Activated CD8-positive, alpha-beta memory T cell treated with anti-CD3 and anti-CD28 coated beads, Interleukin-2, amount 10 ng/mL, durations not matched to agents 7 days and 5 days (primary cell): ENCODE measurements at places on chromosomes 11 and 22.
A peak's percentile ranks its signal among the peaks of the same experiment; 100 is the strongest.

DNA sequence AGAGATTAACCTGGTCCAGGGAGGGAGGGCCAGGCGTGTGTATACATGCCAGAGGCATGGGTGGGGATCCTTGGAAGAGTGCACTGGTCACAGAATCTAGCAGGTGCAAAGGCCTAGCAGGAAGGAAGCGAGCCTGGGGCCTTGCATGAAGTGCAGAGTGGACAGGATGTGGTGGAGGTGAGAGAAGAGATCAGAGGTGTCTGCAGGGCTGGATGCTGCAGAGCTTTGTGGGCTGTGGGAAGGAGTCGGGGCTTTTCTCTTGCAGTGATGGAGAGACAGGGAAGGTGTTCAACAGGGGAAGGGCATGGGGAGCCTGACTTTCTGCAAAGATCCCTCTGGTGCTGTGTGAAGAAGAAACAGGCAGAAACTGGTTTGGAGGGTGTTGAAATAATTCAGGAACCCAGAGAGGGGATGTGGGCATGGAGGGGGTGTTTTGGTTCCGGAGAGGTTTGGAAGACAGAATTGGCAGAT lies 2.5 kb upstream of the TPST2 start:
- peak; percentile 92 for DNase-seq
- H3K27me3 ChIP-seq: no peaks in the 10 kb centered on the region
- peak overlapping the region; percentile 83 for H3K27ac ChIP-seq
- H3K4me1 ChIP-seq: peaks cover 67% of the 10 kb centered on the region
- H3K4me3 ChIP-seq: peak overlapping the region; percentile 60
- peaks cover 9% of the 10 kb centered on the region for H3K36me3 ChIP-seq

- H3K36me3 ChIP-seq: no peaks in the 10 kb centered on the region
- no peak overlapping the region for H3K27ac ChIP-seq
- H3K27me3 ChIP-seq: peaks cover 11% of the 10 kb centered on the region
- H3K4me3 ChIP-seq: no peak overlapping the region
Measured at GRCh38 chr22:35914665-35915476, 113.8 kb downstream of the RBFOX2 start.

GRCh38 chr22:44395118-44396005 lies 82.6 kb upstream of the SHISAL1 start:
- DNase-seq: peak; percentile 4
- H3K4me3 ChIP-seq: no peak overlapping the region
- no peak overlapping the region for H3K27ac ChIP-seq
- H3K36me3 ChIP-seq: no peaks in the 10 kb centered on the region
- no peaks in the 10 kb centered on the region for H3K4me1 ChIP-seq

- DNase-seq: no peak
- H3K27ac ChIP-seq: no peak overlapping the region
- H3K27me3 ChIP-seq: peaks cover 60% of the 10 kb centered on the region
- peaks cover 2% of the 10 kb centered on the region for H3K36me3 ChIP-seq
- H3K4me3 ChIP-seq: no peak overlapping the region
- peaks cover 5% of the 10 kb centered on the region for H3K4me1 ChIP-seq
Measured at GRCh38 chr11:19349340-19350025, 108.7 kb upstream of the E2F8 start.

GRCh38 chr11:60953781-60954180 lies 1.8 kb upstream of the SLC15A3 start:
- peaks cover 63% of the 10 kb centered on the region for H3K27me3 ChIP-seq
- no peak overlapping the region for H3K4me3 ChIP-seq
- DNase-seq: no peak

GRCh38 chr11:78802058-78802761 lies 227.5 kb upstream of the NARS2 start:
- H3K4me3 ChIP-seq: no peak overlapping the region
- no peak for DNase-seq
- H3K4me1 ChIP-seq: no peaks in the 10 kb centered on the region
- H3K27me3 ChIP-seq: no peaks in the 10 kb centered on the region

DNA sequence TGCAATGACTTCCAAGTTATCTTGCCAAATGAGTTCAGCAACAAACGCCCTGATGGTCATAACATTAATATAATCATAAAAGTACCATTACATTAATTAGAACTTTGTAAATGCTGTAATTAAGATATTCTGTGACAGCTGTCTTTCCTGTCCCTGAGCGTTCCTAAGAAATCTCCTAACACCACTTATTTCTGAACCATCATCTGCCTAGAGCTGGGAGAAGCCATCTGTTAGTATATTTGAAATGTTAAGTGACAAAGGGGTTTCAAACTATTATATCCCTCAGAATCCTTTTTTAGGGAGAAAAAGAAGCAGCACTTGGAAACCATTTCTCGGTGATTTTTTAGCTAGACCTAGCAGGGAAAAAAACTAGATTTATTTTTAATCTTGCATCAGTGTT lies 657.5 kb downstream of the FAM181B start:
- H3K27ac ChIP-seq: no peak overlapping the region
- H3K4me1 ChIP-seq: no peaks in the 10 kb centered on the region
- DNase-seq: no peak
- H3K36me3 ChIP-seq: no peaks in the 10 kb centered on the region
- H3K27me3 ChIP-seq: no peaks in the 10 kb centered on the region
- no peak overlapping the region for H3K4me3 ChIP-seq

DNA sequence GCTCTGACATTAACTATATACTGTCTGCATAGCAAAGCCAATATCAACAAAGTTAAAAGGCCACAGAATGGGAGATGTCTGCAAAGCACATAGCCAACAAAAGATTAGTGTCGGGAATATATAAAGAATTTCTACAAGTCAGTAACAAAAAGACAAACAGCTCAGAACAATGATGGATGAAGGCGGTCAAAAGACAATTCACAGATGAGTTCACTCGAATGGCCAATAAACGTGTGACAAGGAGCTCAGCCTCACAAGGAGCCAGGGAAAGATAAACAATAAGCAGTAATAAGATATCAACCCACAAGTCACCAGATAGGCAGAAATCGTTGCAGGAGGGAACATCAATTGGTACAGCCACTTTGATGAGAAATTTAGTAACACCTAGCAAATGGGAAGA lies 106.0 kb upstream of the ISX start:
- H3K27me3 ChIP-seq: no peaks in the 10 kb centered on the region
- no peaks in the 10 kb centered on the region for H3K4me1 ChIP-seq
- no peak overlapping the region for H3K27ac ChIP-seq

DNA sequence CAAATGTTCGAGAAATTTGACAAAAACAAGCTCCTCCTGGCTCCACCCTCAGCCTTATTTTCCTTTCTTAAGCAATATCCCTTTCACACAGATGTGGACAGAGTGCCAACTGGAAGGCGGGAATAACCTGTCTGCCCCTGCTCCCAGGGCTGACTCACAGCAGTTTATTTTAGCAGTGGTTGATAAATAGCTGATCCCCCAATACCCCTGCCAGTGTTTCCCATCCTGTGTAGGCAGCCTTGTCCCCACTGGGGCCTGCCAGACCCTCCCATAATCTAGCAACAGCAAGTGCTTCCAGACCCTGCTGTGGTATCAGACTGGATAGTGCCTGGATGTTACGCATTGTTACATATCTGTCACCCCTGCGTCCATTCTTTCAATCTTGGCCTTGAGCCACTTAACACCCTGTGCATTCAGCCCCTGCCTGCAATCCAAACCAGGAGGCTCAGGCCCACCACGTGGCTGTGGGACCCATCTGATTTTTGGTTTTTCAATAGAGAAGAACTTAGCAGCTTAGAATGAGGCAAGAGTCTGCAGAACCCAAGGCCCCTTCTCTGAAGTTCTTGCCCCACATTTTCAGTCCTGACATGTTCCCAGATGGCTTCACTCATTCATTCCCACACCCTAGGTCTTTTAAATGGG lies 53.7 kb downstream of the PARVA start:
- H3K27me3 ChIP-seq: peaks cover 3% of the 10 kb centered on the region
- DNase-seq: no peak
- no peak overlapping the region for H3K4me3 ChIP-seq
- H3K36me3 ChIP-seq: no peaks in the 10 kb centered on the region
- no peak overlapping the region for H3K27ac ChIP-seq

GRCh38 chr11:72058416-72059034 lies 21.8 kb downstream of the NUMA1 start:
- DNase-seq: no peak
- H3K36me3 ChIP-seq: peaks cover 13% of the 10 kb centered on the region
- H3K27me3 ChIP-seq: no peaks in the 10 kb centered on the region
- H3K4me1 ChIP-seq: peaks cover 8% of the 10 kb centered on the region

DNA sequence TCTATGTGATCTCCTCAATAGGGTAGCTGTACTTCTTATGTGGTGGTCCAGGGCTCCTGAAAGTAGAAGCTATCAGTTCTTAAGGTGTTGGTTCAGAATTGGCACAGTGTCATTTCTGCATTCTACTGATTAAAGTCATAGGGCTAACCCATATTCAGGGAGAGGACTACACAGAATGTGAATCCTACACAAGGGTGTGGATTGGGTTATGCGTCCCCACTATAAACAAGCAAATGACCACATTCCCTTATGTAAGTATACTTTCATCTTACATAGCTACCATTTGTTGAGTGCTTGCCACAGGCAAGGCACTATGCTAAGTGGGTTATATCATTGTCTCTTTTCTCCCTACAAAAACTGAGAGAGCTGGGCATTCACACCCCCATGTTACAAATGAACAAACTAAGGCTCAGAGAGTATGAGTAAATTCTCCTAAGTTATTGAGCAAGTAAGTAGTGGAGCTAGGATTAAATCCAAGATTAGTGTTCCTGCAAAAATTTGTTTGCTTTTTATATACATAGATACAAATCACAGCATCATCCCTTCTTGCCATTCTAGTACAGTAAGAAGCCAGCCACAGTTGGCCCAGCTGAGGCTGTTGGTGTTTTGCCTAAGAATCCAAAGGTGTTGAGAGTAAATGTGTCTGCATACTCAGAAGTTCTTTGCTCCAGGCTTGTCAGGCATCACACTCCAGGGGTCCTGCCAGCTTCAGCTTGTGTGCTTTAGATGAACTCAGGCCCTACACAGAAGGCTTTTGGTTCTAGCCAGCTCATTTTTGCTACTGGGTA lies 157.8 kb downstream of the KIF18A start:
- H3K4me1 ChIP-seq: no peaks in the 10 kb centered on the region
- no peaks in the 10 kb centered on the region for H3K36me3 ChIP-seq
- no peak overlapping the region for H3K27ac ChIP-seq
- H3K4me3 ChIP-seq: no peak overlapping the region
- DNase-seq: no peak

DNA sequence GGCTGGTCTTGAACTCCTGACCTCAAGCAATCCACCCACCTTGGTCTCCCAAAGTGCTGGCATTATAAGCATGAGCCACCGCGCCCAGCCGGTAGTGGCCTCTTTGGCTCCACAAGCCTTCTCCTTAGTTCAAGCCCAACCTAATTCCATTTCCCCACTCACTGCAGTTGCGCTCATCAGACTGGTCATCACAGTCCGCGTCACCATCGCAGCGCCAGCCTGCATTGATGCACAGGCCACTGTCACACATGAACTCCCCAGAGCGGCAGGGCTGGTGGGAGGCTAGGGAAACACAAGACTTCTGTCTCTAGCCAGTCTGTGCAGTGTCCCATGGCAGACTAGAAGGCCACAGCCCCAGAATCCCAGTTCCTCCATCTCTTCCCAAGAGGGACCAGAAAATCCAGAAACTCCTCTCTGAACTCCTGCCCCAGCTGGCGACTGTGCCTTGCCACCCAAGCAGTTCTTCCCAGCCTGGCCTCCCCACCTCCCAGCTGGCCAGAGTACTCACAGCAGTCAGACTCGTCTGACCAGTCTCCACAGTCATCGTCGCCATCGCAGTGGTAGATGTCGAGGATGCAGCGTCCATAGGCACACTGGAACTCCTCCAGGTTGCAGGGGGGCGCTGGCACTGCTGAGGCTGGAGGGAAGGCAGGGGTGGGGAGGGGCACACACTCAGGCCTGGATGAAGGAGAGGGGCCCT lies 19.8 kb downstream of the LRP4 start:
- H3K36me3 ChIP-seq: no peaks in the 10 kb centered on the region
- H3K27me3 ChIP-seq: no peaks in the 10 kb centered on the region
- no peaks in the 10 kb centered on the region for H3K4me1 ChIP-seq
- no peak overlapping the region for H3K4me3 ChIP-seq
- DNase-seq: no peak

- H3K4me3 ChIP-seq: no peak overlapping the region
- H3K27me3 ChIP-seq: no peaks in the 10 kb centered on the region
- no peak for DNase-seq
- H3K36me3 ChIP-seq: no peaks in the 10 kb centered on the region
- H3K4me1 ChIP-seq: no peaks in the 10 kb centered on the region
Measured at GRCh38 chr11:106937111-106937510, 81.2 kb downstream of the GUCY1A2 start.

GRCh38 chr11:109033627-109034338 lies 368.9 kb downstream of the DDX10 start:
- H3K36me3 ChIP-seq: no peaks in the 10 kb centered on the region
- H3K27me3 ChIP-seq: peaks cover 2% of the 10 kb centered on the region
- no peak for DNase-seq
- no peak overlapping the region for H3K4me3 ChIP-seq
- H3K4me1 ChIP-seq: no peaks in the 10 kb centered on the region

DNA sequence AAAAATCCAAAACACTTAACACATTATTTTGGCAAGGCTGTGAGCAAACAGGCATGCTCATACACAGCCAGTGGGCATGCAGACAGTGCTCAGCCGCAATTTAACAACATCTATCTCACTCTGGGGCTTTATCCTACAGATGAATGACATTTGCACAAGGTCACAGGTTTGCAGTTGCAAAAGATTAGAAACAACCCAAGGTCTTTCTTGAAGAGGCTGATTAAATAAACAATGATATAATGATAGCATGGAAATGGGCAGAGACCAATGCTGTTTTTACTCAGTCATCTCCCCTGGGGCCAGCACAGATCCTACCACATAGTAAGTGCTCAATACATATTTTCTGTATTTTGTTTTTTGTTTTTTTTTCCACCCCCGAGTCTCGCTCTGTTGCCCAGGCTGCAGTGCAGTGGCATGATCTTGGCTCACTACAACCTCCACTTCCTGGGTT lies 9.4 kb downstream of the A4GALT start:
- no peak for DNase-seq
- no peaks in the 10 kb centered on the region for H3K4me1 ChIP-seq
- no peak overlapping the region for H3K27ac ChIP-seq
- H3K27me3 ChIP-seq: peaks cover 30% of the 10 kb centered on the region

DNA sequence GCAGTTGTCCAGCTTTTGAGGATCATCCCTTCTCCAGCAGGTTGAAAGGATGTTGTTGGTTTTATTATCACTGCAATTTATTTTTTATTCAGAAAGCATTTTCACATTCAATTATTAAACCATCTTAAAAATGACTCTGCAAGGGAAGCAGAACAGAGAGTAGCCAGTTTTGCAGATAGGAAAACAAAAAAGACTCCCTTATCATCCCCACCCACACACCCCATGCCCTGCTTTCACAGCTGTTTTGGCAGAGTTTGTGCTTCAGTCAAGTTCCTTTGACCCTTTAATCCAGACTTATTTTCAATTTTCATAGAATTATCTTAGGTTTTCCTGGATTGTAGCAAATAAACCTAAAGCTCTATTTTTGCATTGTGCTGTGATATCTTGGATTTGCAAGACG lies 44.4 kb downstream of the MUC15 start:
- no peak for DNase-seq
- no peaks in the 10 kb centered on the region for H3K27me3 ChIP-seq
- H3K4me1 ChIP-seq: no peaks in the 10 kb centered on the region
- H3K36me3 ChIP-seq: no peaks in the 10 kb centered on the region

DNA sequence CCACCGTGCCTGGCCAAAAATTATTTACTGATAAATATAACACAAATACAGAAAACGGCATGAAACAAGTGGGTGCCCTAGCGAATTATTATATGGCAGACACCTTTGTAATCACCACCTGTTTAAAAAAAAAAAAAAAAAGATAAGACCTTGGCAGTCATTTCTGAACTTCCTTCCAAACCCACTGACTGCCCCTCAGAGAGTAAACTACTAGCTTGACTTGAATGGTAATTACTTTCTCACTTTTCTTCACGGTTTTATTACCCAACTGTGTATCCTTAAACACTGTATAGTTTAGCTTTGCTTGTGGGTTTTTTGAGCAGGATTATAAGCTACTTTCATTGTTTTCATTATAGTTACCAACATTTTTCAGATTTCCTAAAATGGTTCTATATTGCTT lies 23.7 kb downstream of the SFI1 start:
- peak overlapping the region; percentile 29 for H3K27ac ChIP-seq
- peaks cover 47% of the 10 kb centered on the region for H3K36me3 ChIP-seq
- H3K4me3 ChIP-seq: no peak overlapping the region
